M059J (cell line): ENCODE measurements at places on chromosomes 5 and 9.

DNA sequence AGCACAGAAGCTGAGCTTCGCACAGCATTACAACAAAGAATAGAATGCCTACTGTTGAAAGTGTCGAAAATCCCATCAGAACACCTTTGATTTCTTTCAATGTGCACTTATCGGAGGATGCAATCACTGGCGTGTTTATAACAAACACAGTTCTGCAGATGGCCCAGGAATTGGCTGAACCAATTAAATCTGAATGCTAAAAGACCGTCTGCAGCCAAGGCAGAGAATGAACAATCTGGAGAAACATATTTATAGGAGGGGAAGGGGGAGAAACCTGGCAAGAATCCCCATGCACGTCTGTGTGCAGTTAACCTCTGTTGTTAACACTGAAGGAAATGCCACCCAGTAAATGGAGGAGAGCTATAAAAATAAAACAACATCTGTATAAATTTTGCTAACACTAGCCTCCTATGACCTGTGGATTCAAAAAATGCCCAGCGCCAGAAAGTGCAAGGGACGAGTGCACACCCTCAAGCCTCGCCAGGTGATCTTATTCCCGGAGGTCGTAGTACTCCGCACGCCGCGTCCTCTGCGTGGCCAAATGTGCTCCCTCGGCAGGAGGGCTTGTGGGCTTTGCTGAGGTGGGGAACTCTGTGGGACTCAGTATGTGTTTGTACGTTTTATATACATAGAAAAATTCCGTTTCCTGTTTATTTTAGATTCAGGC, 56.8 kb downstream of the PTCH1 start:
- no peak for DNase-seq

- DNase-seq: no peak
These were observed 40.6 kb downstream of the TENT4A start for GRCh38 chr5:6753851-6754250.

DNA sequence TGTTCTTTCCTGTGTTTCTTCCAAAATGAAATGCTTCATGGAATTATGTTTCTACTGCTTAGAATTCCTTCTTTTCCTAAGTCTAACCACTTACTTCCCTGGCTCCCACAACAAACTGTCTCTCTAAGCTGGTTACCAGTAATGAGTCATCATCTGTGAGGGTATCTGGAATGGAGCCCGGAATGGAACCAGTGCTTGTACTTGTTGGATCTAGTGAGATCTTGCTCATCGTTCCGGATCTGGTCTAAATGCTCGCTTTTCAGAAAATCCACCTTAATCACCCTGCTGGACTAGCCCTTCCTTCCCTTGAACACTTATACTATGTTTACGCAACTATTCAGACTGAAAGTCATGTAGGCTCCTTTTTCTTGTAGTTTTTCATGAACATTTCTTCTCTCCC, 184.8 kb downstream of the PBX3 start:
- peak; percentile 100 for DNase-seq

- DNase-seq: no peak
These were observed 282.2 kb upstream of the VLDLR start for GRCh38 chr9:2339416-2339815.

DNA sequence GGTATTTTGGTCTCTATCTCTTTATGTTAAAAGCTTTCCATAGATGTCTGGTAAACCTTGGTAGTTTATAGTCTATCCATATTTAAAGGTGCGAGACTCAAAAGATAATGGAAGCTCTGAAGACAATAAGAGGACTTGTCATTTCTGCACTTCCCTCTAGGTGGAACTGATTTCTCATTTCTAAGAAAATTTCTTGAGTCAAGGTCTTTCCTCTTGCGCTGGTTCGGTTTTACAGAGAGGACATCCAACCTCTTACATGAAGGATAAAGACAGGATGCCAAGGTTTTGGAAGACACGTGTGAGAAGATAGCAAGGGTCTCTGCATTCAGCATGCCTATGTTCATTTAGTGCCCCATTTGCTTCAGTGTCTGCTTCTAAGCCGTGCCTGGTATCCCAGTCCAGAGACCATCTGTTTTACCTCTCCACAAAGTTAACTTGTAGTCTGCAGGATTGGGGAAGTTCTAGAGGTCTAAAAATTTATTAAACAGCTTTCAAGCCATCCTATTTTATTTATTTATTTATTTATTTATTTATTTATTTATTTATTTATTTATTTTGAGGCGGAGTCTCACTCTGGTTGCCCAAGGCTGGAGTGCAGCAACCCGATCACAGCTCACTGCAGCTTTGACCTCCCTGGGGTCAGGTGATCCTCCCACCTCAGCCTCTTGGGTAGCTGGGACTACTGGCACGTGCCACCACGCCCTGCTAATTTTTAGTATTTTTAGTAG, 41.6 kb downstream of the KIAA1191 start:
- peak; percentile 20 for DNase-seq

GRCh38 chr5:95644351-95645042, 2.1 kb upstream of the RFESD start:
- peak; percentile 72 for DNase-seq

DNA sequence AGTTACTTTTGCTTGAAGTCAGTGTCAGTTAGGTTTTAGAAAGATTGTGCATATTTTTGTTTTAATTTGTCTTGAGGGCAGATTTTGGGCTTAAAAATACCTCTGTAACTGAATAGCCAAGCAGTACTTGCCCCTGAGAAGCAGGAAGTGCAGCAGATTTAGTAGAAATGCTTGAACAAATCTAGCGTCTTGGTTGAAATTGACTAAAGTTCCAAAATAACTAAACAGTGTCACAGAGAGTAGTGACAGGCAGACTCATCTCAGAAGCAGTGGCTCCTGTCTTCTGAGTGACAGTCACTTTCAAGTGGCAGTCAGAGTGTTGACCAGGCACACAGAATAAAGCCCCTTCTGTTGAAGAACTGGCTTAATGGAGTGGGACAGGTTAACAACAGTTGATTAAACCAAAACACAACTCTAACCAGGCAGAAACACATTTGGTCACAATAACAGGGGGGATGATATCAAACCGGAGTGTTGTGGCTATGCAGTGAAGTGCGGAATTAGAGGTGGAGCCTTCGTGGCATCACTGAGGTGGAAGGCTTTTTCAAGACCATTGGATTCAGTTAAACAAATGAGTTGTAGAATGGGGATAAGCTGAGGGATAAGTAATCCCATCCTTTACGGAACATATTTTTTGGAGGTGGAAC, 29.1 kb downstream of the TRIO start:
- DNase-seq: no peak

GRCh38 chr5:118657576-118657975, 330.8 kb downstream of the DTWD2 start:
- DNase-seq: no peak

DNA sequence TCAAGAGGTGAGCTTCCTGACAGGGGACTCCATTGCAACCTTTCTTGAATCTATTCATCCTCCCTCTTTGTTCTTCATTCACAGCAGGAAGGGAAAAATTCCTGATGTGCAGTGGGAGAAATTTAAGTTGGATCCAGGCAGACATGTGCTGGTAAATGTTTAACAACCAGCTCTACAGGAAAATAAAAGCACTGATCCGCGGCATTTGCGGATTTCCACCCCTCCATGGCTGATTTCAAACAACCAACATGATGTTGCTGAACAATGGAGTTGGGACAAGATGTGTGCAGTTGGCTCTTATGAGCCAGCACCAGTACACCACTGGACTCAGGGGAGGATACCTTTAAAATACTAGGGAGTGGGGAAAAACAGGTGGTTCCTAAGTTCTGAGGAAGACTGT, 47.0 kb downstream of the SPRY4 start:
- DNase-seq: no peak

DNA sequence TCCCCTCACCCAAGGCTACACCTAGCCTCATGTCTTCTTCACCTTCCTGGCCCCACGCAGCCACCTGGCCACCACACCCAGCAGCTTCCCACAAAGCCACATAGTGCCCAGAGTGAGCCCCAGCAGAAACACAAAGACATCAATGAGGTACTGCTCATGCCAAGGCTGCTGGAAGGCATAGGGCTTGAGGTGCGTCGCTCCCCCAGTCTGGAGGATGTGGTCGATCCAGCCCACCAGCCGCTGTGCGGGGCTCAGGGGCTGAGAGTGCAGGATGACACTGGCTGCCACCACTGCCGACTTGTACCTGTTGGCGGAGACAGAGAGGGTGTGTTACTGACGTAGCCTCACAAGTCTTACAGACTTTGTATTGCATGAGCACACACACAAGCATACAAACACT, 15.8 kb upstream of the CAPSL start:
- no peak for DNase-seq

- DNase-seq: no peak
These were observed 80.7 kb downstream of the ANKH start for GRCh38 chr5:14790911-14791310.

DNA sequence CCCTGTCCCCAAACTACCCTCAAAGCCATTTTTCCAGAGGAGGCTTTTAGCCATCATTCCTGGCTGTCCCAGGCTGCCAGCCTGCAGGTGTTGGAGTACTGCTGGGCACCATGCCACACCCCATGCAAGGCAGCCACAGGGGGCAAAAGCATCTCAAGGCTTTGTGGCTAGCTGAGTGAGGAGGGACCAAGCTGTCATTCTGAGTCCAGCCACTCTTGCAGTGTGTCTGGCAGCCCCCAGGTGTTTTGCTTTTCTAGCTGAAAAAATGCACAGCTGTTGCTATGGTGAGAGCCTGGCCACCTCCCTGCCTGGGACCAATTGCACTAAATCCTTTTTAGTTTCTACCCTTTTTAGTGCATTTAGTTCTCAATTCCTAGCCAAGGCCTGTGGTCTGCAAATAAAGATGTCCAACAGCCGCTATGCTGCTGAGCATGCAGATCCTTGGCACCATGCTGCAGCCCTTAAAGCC, 50.4 kb upstream of the PTGS1 start:
- DNase-seq: no peak

DNA sequence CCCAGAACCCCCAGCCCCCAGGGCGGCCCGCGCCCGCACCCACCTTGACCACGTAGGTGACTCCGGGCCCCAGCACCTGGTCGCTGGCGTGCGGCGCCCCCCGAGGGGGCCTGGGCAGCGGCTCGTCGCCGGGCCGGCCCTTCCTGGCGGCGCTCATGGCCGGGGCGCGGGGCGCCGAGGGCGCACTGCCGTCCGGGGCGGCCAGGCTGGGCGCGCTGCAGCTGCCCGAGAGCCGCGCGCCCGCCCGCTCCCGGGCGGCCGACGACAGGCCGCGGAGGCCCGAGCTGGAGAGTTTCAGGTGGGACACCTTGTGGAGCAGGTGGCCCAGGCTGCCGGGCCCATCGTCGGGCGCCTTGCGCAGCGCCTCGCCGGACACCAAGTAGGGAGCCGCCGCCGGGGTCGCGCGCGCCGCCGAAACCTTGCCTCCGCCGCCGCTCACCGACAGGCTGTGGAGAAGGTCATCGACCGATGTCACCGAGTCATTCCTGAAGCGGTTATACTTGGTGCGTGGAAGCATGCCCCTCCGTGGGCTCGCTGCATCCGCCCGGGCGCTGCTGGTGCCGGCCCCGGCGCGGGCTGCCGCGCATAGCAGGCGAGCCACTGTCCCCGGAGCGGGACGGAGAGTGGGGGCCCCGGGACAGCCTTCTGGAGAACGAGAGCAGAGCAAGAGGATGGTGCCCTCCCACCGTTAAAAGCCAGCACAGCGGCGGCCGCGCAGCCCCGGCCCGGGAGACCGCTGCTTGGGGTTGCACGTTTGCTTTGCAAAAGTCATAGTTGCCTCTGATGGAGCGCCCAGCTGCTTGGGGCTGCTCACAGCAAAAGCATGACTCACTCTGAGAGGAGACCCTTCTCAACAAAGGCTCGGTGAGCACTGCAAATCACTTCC, at the start of gene SHC3:
SHC3 (minus strand) TSS at position 875 of the 886 bp plus-strand sequence; CDS start at position 517, 358 bp downstream.
- peak; percentile 35 for DNase-seq

DNA sequence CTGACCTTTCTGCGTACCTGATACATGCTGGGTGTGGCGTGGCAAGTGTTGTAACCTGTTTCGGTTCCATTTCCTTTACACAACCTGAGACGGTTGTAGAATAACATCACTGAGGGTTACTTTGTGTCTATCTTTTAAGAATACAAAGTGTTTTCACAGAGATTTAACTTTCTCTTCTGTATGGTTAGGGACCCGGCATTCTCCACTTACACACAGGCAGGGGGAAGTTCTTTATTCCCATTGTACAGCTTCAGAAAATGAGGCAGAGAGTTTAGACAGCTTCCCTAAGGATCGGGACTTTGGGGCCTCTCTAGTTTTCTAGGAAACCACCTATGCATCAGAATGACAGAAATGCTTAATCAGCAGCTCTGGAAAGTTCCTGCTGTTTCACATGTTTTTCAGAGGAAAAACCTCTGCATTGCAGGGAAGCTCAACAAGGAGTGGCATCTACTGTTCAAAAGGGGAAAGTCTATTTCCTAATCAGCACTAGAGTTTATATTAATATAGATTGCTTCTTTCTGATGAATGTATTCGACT, 41.3 kb downstream of the CAST start:
- no peak for DNase-seq

DNA sequence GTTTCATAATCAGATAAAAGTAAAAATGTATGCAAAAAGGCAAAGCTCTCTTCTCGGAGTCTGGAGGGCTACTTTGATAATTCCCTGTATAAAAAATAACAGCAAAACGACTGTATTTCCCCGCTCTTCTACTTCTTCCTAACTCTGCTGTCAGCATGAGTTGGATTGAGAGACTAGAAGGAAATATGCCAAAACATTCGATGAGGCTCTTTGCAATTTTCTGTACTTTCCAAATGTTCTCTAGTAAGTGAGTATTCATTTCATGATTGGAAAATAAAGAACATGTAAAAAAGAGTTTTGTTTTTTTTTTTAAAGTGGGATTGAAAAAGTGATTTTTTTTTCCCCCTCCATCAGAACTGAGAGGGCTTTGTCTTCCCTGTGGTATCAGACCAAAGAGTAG, 677.5 kb downstream of the ACTL7B start:
- DNase-seq: no peak

DNA sequence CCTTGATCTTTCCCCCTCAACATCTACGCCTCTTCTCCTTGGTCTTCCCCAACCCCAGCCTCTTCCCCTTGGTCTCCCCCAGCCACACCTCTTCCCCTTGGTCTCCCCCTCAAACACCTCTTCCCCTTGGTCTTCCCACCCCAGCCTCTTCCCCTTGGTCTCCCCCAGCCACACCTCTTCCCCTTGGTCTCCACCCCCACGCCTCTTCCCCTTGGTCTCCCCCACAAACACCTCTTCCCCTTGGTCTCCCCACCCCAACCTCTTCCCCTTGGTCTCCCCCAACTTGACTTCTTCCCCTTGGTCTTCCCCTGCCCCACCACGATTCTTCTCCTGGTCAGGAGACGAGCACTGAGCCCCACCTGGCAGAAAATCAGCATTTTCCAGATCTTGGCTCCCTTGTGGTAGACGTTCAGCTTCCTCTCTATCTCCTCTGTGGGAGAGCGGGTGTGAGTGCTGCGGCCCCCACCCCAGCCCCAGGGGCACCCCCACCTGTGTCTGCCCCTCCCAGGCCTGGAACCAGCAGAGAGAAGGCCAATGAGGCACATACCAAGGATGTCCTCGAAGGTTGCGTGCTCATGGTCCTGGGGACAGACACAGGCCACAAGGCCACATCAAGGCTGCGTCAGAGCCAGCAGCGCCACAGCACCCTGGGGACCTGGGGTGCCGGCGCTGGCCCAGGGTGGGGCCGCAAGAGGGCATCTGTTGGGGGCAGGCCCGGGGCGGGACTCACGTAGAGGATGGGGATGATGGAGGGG, 7.0 kb downstream of the NSMF start:
- no peak for DNase-seq

GRCh38 chr5:181189962-181190710, 14.9 kb downstream of the TRIM7 start:
- DNase-seq: no peak
